Activated T-cell treated with anti-CD3 and anti-CD28 coated beads, Interleukin-2, amount 50 U/mL, for 72 hours (primary cell): ENCODE measurements at places on chromosomes 12 and 14. TPM values are rescaled to one million over a fixed set of nuclear protein-coding genes. Genes with fewer than 3 reads are reported as not detected.

DNA sequence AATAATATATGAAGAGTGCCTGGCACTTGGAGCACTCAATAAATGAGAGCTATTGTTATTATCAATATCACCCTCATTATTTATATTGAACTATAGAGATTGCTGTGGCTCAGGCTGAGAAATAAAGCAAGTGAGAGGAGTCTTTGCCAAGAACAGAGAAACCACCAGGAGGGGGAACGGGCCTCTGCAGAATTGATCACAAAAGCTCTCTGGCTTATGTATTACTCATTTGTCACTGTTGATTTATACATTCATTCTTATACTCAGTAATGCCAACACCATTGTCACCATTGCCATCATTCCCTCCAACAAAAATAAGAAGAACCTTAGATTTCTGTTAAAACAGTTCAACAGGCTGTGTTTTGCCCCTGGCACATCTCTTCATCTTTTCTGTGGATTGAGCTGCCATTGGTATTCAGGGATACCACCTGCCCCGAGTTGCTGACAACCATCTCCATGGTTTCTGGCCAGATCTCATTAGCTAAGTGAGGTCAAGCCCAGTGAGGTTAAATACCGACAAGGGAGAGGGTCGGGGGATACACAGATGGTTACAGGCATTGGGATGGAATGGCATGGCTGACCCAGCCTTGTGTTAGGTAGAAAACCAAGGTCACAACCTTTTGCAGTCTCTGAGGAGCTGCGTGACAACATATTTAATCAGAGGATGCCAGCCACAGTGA is 21.8 kb upstream of the PCNX1 start:
- DNase-seq = peak; percentile 68

Gene SPIC
- total RNA-seq = not detected

Gene CYP46A1
- total RNA-seq = 0.10 TPM

DNA sequence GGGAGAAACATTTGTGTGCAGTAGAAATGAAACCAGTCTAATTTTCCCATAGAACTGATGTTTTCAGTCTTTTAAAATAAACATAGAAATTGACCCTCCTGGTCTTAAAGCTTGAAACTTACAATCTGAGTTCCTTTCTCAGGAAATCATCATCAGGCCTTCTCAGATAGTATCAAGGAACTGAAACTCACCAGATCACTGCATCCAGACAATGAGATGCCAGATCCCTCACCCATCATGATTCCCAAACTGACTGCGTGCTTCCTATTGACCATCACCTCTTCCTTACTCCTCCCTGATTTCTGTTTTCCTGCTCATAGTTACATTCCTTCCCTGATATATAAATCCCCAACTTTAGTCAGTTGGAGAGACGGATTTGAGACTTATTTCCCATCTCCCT is 195.0 kb upstream of the AMIGO2 start:
- DNase-seq = no peak

GRCh38 chr12:52073531-52074381 is 4.0 kb downstream of the ATG101 start:
- no peak for DNase-seq

- DNase-seq = no peak
Observed at GRCh38 chr12:638953-639557, 24.2 kb downstream of the NINJ2 start.

- no peak for DNase-seq
Observed at GRCh38 chr12:32179011-32179395, 72.4 kb downstream of the BICD1 start.

DNA sequence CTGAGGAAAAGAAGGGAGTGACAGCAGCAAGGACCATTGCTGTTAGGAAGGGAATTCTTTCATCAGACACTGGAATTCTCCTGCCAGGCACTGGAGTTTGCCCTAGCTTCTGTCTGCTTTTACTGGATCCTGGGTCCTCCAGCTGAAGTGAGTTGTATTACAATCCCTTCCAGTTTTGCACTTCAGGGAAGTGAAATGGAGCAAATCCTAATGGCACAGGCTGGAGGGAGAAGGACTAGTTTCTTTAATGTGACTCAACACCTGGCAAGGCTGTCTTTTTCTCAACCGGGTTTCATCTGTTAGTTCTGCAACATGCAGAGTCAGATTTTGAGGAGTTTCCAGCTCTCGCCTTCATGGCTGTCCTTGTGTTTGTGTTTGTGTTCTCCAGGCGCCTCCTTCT is 45.8 kb downstream of the ETV6 start:
- DNase-seq = no peak

DNA sequence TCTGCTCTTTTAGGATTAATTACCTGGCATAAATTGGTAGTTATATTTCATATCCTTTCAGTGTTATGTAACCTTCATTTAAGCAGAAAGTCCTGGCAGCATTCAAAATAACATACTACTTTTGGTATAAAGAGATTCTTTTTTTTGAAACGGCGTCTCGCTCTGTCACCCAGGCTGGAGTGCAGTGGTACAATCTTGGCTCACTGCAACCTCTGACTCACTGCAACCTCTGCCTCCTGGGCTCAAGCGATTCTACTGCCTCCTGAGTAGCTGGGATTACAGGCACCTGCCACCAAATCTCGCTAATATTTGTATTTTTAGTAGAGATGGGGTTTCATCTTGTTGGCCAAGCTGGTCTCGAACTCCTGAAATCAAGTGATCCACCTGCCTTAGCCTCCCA is 9.2 kb downstream of the KTN1 start:
- no peak for DNase-seq

DNA sequence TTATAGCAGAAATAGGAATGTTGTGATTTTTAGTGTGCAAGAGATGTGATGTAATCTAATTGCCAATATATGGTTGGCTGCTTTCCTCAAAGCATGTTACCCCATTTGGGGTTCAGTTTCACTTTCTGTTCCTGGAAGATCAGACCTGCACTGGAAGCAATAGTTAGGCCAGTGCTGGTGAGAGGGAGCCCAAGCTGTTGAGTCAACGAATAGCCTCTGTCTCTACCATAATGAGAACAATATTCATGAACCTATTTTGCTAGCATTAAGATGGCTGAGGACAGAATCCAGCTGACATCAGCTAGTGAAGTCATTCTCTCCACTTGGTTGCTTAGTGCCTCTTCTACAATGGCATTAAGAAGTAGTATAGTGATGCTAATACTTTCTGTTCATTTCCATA is 379.9 kb upstream of the DCN start:
- DNase-seq = peak; percentile 3

GRCh38 chr12:105318651-105319483 is 11.6 kb upstream of the C12orf75 start:
- DNase-seq = no peak

Gene SPX
- total RNA-seq = 2.8 TPM

- DNase-seq = no peak
Observed at GRCh38 chr12:116495260-116495659, 63.9 kb upstream of the MAP1LC3B2 start.

DNA sequence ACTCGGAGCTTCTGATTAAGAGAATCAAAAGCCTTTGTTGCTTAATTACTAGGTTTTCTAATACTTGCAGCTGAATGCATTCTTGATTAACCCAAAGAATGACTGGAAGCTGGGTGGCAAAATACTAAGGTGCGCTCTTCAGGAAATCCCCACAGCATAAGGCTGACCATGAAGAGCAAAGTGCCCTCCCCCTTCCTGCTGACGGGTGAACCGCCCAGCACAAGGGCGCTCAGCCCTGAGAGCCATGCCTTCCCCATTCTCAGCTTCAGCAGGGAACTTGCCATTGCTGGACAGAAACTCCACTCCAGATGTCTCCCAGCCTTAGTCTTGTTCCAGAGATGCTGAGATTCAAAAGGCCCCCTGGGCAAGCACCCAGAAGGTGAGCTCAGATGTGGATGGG is 27.2 kb upstream of the FBRSL1 start:
- no peak for DNase-seq

DNA sequence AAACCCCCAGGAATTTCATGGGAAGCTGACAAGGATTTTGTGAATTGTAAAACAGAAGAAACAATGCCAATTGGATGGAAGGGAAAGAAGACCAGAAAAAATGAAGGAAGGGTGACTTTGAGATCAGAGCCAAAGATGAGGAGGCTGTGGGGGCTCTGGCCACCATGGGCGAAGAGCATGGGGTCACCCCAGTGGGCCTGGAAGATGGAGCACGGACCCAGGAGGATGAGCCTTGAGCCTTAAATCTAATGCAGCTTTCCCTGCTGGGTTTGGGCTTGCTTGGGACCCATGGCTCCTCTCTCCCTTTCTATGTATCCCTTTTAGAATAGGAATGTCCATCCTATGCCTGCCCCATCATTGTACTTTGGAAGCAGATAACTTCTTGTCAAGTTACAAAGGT is 322.2 kb downstream of the TMEM121 start:
- no peak for DNase-seq

Gene MYF5
- not detected for total RNA-seq

- DNase-seq = no peak
Observed at GRCh38 chr14:64605926-64606685, 56.3 kb downstream of the PPP1R36 start.

GRCh38 chr12:133058203-133059113 is 21.1 kb downstream of the ZNF84 start:
- no peak for DNase-seq

DNA sequence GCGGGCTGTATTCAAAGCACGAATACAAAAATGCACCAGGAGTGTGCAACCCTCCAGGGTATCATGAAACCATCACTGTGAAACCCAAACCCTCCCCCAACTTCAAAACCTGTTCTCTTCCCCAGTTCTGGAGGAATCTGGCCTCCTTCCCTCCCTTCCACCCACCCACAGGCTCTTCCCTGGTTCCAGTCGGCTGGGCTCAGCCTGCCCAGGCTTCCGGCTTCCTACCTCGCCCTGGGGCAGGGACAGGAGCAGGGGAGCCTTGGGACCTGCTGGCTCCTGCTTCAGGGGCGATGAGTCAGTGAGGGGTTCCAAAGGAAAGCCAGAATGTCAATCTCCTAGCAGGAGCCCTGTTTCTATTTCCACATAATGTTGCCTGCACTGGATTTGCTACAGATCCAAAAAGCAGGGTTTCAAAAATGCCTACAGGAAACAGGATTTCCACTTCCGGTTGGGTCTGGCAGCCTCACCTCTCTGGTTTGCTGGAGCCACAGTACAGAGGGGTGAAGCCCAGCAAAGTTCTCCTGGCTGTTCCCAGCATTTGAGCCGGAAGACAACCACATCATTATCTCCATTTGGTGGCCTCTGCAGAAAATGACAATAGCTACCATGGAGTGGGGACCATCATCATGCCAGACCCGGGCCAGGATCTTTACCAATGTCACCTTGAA is 278.3 kb downstream of the DPF3 start:
- DNase-seq = no peak

DNA sequence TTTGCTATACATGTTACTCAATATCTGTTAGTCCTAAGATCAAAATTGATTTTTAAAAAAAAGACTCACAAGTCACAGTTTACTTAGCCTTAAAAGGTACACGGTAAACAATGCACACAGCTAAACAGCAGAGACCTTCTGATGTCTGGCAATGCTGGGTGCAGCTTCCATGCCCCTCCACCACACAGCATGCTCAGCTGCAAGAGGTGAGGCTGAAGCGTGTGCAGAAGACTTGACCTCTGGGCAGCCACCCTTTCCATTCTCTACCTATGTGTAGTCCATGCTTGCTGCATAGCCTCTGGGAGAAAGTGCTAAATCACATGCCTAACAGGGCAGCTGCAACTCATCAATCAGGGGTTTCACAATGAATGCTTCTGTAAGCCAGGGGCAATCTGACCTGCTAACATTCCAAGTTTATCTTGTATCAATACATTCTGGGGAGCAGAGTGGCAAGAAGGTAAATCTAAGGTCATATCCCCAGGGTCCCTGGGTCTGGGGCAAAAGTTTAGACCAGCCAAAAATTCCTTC is 44.5 kb upstream of the AMN1 start:
- no peak for DNase-seq

Gene ACOT2
- total RNA-seq = 8.4 TPM

Gene TMEM30B
- 3.4 TPM for total RNA-seq

Gene KRT73
- 1.3 TPM for total RNA-seq

GRCh38 chr14:63212776-63213500 is 8.7 kb downstream of the RHOJ start:
- DNase-seq = no peak

DNA sequence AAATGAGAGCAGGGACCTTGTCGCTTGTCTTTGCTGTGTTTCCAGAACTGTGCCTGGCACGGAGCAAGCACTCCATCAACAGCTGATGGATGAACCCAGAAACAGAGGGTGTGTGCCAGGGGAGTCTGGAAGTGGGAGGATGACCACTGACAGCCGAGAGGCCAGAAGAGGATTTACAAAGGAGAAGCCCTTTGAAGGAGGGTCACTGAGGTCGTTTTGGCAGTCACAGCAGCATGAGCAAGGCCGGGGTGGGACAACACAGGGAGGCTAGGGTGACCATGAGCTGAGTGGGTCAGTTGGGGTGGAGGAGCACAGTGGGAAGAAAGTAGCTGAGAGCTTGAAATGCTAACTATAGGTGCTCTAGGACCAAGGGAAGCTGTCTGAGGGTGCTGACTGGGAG is 199.6 kb downstream of the NTF3 start:
- no peak for DNase-seq

DNA sequence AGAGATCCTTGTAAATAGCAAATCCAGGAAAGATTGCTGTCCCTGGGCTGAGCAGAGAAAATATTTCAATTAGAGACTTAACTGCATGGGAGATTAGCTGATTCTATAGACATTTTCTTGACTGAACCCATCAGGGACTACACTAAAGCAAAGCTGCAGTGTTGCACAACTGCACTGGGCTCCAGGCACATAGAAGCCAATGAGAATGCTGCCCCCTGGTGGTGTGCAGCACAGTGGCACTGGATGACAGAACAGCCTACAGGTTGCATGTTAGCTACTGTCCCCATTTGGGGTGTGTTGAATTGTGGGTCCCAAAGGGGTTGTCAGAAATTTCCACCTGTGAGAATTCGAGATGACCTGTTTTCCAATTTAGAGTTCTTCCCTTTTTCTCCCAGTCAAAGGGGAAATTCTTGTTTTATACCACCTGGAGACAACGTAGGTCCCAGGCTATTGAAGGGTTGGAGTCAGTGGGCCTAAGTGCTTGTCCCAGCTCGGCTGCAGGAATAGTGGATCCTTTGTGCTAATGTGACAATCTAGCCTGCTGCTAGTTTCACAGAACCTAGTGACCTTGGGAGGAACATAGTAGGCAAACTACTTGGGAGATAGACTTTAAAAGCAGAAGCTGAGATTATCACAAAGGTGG is 114.7 kb downstream of the SLC8A3 start:
- DNase-seq = peak; percentile 70

GRCh38 chr14:95157327-95158189 is at the start of gene DICER1:
Gene DICER1 (minus strand): TSS chr14:95157529. CDS start chr14:95133458, 24,071 bp downstream.
- DNase-seq = peak; percentile 95

Gene MYO1A
- 11.4 TPM for total RNA-seq

DNA sequence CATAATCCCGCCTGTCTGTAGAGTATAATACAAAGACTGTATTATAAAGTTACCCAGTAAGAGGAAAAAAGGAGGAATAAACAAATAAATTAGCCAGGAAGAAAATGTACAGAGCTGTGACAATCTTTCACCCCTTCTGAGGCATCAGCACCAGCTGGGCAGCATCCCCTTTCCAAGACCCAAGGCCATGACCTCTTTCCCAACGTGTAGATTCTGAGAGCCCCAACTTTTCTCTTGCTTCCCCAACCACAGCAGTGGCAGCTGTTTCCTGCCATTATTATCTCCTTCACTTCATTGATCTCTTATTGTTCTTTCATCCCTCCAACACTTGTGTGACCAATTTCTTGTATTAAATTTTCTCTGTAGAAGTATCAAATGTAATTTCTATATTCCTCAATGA is 101.6 kb downstream of the BBS10 start:
- no peak for DNase-seq

GRCh38 chr14:67533754-67534085 is 630 bp downstream of the PLEKHH1 start:
- DNase-seq = no peak

Gene PRPF40B
- 8.5 TPM for total RNA-seq

- no peak for DNase-seq
Observed at GRCh38 chr14:32827514-32827913, 111.2 kb upstream of the NPAS3 start.

GRCh38 chr14:47012533-47013280 is 361.1 kb upstream of the RPL10L start:
- DNase-seq = no peak
